IMR-90 (cell line): ENCODE measurements at places on chromosomes 3 and 15.

DNA sequence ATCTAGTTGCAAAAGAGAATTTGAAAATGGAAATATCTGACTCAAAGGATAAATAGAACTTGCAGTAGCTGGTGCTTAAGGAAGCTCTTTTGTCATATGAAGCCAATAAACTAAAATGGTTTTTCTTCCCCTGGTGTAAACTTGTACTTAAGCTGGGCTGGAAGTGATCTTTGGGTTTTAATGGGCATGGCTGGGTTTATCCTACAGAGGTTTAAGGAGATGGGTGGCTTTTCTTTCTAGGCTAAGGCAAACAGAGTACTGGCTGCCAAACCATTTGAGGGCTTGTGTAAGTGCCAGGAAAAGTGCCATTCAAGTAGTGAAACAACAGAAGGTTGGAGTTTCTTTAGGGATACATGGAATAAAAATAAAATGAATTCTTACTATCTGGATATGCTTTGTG is 12.1 kb upstream of the UTS2B start:
- no peaks in the 10 kb centered on the region for H3K27me3 ChIP-seq
- no peak for DNase-seq
- H3K4me3 ChIP-seq, result no peak overlapping the region
- H3K36me3 ChIP-seq, result no peaks in the 10 kb centered on the region; the same call in 1 of the 2 replicates
- no peak overlapping the region for H3K27ac ChIP-seq
- peaks cover 15% of the 10 kb centered on the region for H3K4me1 ChIP-seq

GRCh38 chr15:85003593-85004312 is 22.1 kb downstream of the PDE8A start:
- DNase-seq, result no peak
- no peak overlapping the region for H3K27ac ChIP-seq
- H3K36me3 ChIP-seq, result no peaks in the 10 kb centered on the region
- no peak overlapping the region for H3K4me3 ChIP-seq
- H3K27me3 ChIP-seq, result no peaks in the 10 kb centered on the region
- H3K4me1 ChIP-seq, result peaks cover 19% of the 10 kb centered on the region

GRCh38 chr3:124142389-124142970 is 150.6 kb upstream of the ROPN1 start:
- H3K4me1 ChIP-seq, result no peaks in the 10 kb centered on the region; the same call in 1 of the 2 replicates
- no peak overlapping the region for H3K27ac ChIP-seq
- no peak for DNase-seq
- H3K36me3 ChIP-seq, result no peaks in the 10 kb centered on the region

GRCh38 chr3:129560911-129561594 is 18.1 kb downstream of the H1-8 start:
- DNase-seq, result peak; percentile 76
- H3K4me3 ChIP-seq, result peak overlapping the region; percentile 24; the same call in 1 of the 2 replicates
- peaks cover 51% of the 10 kb centered on the region for H3K36me3 ChIP-seq

DNA sequence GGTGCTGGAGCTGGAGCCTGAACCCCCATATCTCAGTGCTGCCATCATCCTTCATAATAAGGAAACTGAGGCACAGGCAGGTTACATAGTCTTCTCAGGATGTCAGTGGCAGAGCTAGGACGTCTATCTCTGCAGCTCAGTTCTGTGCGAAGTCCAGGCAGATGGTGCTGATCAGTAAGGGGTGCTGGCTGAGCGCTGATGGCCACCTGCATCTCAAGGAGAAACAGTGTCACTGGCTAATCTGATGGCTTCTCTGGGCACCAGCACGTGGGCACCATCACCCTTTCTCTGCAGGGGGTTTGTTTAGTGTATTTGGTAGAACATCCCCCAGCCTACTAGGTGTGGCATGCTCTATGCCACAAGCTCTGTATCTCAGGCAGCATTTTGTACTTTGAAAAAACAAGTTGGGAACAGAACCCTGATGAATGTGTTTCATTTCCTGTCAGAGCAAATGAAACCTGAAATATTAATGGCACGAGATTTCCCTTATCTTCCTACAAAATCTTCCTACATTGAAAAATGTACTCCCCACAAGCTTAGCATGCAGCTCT is 35.1 kb downstream of the APBA2 start:
- H3K4me3 ChIP-seq, result no peak overlapping the region
- peaks cover 8% of the 10 kb centered on the region for H3K36me3 ChIP-seq
- no peaks in the 10 kb centered on the region for H3K4me1 ChIP-seq
- H3K27me3 ChIP-seq, result no peaks in the 10 kb centered on the region

- no peak overlapping the region for H3K4me3 ChIP-seq
- no peaks in the 10 kb centered on the region for H3K36me3 ChIP-seq
- DNase-seq, result no peak
- no peaks in the 10 kb centered on the region for H3K27me3 ChIP-seq
Measured at GRCh38 chr3:48122504-48122903, 65.7 kb downstream of the CDC25A start.

DNA sequence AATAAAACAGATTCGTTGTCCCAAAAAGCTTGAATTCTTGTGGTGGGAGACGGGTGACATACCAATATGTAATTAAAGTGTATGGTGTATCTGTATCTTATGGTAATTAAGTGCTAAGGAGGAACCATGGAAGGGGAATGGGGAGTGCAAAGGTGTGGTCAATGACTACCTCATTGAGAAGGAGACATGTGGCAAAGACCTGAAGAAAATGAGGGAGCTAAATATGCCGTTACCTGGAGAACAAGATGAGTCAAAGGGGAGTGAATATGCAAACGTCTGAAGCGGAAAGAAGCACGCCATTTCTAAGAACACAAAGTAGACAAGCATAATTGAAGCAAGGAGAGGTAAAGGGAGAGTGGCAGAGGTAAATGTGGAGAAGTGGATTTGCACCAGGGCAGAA is 115.7 kb downstream of the SI start:
- no peak overlapping the region for H3K4me3 ChIP-seq
- DNase-seq, result no peak
- no peaks in the 10 kb centered on the region for H3K36me3 ChIP-seq
- no peaks in the 10 kb centered on the region for H3K27me3 ChIP-seq
